ENCODE measurements at places on chromosomes 11 and 22.

GRCh38 chr11:46607516-46607915 lies 9.5 kb downstream of the HARBI1 start:
- no peak for DNase-seq

DNA sequence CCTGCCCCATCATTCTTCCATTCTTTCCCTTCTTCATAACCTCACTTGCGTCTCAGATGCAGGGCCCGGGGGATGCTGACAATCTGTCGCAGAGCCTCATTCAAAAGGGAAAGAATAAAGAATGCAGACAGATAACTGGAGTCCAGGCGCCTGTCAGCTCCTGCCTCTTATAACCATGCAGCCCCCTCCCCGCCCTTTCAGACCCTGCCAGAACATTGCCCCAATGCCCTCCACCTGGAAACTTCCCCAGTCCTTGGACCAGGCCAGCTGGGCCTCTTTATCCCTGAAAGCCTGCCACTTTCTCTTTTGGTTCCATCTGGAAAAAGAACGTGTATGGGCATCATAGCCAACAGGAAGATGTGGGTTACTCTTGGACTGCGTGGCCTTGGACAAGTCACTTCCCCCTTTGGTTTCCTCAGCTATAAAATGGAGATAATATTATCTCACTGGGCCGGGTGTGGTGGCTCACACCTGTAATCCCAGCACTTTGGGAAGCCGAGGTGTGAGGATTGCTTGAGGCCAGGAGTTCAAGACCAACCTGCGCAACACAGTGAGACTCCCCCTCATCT lies 2.1 kb upstream of the TCF20 start:
- DNase-seq = no peak

GRCh38 chr11:71434576-71435130 lies 13.5 kb downstream of the DHCR7 start:
- DNase-seq = no peak

- DNase-seq = no peak
These were observed 3.5 kb downstream of the NXPE1 start for GRCh38 chr11:114556135-114556534.

DNA sequence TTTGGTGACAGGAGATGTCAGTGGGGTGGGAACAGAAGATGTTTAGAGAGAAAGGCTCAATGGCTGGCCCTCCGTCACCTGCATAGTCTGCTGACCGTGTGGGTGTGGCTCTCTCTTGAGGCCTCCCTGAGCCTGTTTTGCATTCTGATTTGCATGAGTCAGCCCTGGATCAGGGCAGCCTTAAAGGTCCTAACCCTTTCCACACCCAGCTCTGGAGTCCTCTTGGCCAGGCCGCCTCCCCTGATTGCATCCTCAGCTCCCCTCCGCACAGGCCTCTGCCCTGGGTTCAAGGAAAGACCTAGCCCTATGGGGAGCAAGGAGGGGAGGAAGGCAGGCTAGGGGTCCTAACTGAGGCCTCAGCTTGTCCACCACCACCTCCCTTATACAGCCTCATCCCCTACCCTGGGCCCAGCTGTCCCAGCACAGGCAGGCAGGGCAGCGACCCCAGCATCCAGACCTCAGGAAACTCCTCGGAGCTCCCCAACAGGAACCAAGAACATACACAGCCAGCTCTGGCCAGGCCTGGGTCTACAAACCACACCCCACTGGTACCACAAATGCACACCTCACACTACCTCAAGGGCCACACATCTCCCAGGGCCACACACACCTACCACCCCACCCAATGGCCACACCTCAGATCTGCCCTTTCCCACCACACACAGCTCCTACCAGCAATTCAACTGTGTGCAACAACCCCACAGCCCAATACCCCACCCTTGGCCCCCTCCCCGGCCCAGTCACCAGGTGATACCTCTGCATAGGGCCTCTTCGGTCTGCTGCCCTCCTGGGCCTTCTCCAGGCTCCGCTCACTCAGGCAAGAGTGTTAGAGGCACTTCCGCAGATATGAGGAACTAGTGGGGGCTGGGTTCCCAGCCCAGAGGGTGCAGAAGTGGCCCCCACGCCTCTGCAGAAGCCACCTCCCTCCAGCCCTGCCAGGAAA lies 13.7 kb downstream of the ARAP1 start:
- peak; percentile 41 for DNase-seq

DNA sequence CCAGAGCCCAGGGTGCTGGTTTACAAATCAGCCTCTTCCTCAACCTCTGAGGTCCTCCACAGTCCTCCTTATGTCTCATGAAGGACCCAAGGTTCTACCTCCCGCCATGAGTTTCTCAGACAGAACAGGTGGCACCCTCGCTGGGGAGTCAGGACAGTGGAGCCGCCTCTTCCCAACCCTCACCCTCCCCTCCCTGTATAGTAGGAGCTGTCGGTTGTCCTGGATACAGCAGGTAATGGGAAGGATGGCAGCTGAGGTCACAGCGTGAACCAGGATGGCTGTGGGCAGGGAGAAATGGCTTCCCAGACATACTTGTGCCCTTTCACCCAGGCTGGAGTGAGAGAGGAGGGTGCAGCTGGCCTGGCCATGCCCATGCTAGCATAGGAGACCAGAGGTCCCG lies 134.6 kb downstream of the CHST1 start:
- DNase-seq = no peak

- DNase-seq = no peak
These were observed 44.5 kb upstream of the DKK3 start for GRCh38 chr11:12052676-12053605.

DNA sequence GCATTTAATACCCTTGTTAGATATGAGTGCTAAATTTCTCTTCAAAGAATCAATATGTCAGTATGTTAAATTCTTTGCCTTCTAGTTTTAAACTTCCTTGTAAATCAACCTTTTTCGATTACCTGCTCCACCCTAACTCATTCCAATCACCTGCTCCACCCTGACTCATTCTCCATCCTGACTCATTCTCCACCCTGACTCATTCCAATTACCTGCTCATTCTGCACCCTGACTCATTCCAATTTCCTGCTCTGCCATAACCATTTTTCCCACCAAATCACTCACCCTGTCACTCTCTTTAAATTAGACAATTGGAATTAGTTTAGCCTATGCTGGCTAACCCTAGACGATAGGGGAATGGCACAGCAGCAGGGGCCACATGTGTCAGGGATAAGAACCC lies 519.5 kb upstream of the LRRC4C start:
- DNase-seq = no peak

All from tibial nerve (tissue), 4 donors.